ENCODE measurements at places on chromosomes 1 and 21. TPM values are rescaled to one million over a fixed set of nuclear protein-coding genes. Genes with fewer than 3 reads are reported as not detected.

DNA sequence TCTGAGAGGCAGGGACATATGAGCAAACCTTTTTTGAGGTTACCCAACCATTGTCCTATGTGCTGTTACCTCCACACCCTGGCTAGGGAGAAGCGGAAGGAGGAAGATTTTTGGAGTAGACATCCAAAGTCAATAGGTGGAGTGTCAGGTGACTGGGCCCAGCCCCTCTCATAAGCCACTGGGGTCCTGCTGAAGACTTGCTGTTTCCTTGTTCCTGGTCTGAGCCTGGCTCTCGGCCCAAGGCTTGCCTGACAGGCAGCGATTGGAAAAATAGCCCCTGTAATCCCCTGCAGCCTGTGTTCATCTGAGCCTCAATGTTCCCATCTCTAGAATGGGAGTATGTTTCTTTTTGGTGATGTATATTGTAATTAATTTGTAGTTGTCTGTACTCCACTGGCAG, 6.9 kb upstream of the PIGR start:
- no peak for DNase-seq

- DNase-seq: no peak
These were observed 19.5 kb upstream of the PADI1 start for GRCh38 chr1:17185485-17185860.

- DNase-seq: no peak
These were observed 134.6 kb upstream of the RUNX3 start for GRCh38 chr1:25064465-25065240.

The LIPI gene
- not detected for total RNA-seq

The RGS7 gene
- 0.72 TPM for total RNA-seq

DNA sequence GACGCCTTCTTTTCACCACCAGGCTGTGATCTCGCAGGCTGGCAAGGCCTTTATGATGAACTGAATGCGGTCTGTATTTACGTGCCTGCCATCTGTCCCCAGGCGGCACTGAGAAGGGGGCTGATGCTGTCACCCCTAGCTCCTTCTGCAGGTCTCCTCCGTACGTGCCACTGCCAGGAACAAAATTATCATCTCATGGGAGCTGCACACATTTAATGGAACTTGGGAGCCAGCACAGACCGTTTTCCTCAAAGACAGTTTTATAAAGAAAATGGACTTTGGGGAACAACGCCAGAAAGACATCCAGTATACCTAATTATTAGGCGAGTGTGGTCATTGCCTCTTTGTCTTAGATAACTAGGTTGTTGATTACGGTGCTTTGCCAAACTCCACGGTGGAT, 434.5 kb downstream of the KIF26B start:
- no peak for DNase-seq

The SNX7 gene
- total RNA-seq: 24.4 TPM

DNA sequence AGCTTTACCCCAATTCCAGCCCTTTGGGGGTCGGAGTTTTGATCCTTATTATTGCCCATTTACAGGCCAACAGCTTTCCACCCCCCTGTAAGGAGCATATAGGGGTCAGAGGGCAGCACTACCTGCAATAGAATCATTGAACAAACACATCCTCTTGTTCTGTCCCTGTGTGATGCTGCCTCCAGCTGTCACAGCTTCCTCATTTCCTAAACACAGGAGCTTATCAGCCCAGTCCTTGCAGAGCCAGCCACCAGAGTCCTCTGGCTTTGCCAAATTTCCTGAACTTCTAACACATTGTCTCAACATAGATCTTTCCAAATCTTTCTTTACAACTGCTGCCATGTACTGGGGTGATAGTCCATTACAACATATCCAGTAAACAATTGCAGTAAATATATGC, 32.8 kb upstream of the PTBP2 start:
- DNase-seq: no peak

The EFNA4 gene
- 3.8 TPM for total RNA-seq

GRCh38 chr1:47616036-47616435, 178.2 kb downstream of the FOXD2 start:
- DNase-seq: no peak

GRCh38 chr1:174797398-174797797, 202.3 kb upstream of the CACYBP start:
- DNase-seq: no peak

DNA sequence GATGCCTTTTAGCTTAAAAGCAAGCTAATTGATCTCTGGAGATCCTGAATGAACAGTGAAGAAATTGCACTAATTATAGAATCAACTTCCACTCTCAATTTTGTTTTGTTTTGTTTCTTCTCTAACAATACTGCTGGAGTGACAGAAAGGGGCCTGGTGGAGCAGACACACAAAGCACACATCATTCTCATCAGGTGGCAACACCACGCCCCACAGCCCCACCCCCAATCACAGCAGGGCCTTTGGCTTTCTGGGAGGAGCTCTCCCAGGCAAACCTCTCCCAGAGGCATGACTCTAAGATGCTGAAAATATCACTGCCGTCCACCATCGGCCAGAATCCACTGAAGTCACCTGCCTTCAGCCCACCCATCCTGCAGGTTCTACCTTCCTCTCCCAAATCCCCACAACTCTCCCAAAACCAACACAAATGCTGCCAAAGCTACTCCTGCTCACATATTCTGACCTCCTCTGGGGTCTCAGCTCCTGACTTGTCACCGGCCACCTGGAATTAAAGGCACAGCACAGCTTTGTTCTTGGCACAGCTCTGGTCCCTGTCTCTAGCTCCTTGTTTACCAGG, 120.7 kb downstream of the GRIK3 start:
- no peak for DNase-seq

DNA sequence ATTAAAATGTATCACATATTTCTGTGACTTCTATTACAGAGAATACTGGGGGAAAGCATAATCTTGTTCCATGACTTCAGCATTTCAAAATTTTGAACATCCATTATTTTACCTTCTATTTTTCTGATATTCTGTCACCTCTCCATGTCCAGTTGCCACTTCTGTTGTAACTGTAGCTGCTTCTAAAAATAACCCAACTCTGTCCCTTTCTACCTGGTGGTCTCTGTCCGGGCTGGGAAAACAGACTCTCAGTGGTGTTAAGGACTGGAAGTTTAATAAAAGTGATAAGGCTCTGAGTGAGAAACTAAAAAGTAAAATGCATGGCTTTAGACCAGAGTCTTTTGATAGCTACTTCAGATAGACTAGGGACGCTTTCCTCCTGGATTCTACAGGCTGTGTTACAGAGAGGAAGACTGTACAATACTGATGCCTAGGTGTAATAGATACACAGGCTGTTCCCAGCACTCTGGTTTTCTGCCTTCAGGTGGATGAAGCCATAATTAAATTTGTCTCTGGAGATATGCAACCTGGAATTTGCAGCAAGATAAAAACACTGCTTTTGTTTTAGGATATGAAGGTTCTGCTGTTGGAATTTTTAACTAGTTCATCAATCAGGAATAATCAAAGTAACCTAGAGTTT, 42.1 kb upstream of the SEC16B start:
- no peak for DNase-seq

- DNase-seq: no peak
These were observed 21.4 kb downstream of the COL6A1 start for GRCh38 chr21:46002841-46003574.

- peak; percentile 8 for DNase-seq
These were observed 5.6 kb upstream of the S100A7 start for GRCh38 chr1:153465811-153466636.

GRCh38 chr1:220884981-220885918, 6.0 kb downstream of the HLX start:
- DNase-seq: no peak

The IL22RA1 gene
- total RNA-seq: not detected

The ROR1 gene
- total RNA-seq: 10.0 TPM

- DNase-seq: no peak
These were observed 60.7 kb downstream of the KIF1B start for GRCh38 chr1:10271090-10271489.

DNA sequence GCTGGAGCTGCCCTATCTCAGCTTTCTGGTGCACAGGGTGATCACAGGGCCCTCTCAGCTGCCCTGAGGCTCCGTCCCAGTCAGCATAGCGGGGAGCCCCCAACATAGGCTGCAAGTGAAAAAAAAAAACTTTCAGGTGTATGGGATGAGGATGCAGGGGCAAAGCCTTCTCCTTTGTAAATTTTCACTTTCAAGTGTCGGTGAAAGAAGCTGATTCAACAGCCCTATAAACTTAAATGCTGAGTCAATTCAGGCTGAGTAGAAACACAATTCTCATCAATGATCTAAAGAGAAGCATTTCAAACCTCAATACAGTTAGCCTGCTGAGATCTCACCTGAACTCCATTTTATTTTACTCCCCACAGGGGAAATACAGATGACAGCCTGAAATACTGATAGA, 171.2 kb downstream of the SEC16B start:
- DNase-seq: no peak

GRCh38 chr21:32131960-32132359, 146.9 kb downstream of the MIS18A start:
- peak; percentile 43 for DNase-seq

The C1orf116 gene
- under 0.01 TPM for total RNA-seq

- peak; percentile 56 for DNase-seq
These were observed 157.7 kb upstream of the COL11A1 start for GRCh38 chr1:103266036-103266435.

- no peak for DNase-seq
These were observed 216.5 kb downstream of the NTNG1 start for GRCh38 chr1:107357376-107357775.

The LYPD8 gene
- total RNA-seq: not detected

The ODF2L gene
- 20.0 TPM for total RNA-seq

GRCh38 chr1:115879977-115880376, 39.1 kb upstream of the NHLH2 start:
- DNase-seq: no peak

DNA sequence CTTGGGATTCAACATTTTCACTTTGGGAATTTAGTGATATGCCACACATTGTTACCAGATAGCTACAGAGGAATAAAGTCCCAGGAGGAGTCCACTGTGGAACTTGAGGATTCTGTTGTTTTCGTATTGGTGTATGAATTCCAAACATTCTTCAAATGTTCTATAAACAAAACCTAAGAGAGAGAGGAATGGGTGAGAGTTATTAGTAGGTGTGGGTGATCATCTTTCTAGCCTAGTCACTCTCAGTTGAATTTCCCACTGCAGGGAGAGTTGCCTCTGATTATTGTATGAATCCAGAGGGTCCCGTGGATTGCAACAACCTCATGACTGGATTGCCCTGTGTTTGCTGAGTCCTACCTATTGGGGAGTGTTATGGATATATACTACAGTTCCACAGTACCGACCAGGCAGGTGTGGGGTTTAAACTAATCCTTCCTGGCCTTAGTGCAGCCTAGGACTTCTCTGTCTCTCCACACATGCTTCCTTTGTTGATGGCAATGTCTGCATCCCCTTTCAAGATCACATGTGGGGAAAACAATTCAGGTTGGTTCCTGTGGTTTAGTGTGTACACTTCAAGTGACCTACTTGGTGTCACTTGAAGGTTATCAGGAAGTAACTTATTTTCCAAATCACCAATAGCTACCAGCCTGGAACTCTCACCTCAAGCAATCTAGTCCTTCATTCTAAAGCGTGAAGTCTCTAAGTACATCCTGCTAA, 91.8 kb downstream of the ADCY10 start:
- DNase-seq: peak; percentile 20

DNA sequence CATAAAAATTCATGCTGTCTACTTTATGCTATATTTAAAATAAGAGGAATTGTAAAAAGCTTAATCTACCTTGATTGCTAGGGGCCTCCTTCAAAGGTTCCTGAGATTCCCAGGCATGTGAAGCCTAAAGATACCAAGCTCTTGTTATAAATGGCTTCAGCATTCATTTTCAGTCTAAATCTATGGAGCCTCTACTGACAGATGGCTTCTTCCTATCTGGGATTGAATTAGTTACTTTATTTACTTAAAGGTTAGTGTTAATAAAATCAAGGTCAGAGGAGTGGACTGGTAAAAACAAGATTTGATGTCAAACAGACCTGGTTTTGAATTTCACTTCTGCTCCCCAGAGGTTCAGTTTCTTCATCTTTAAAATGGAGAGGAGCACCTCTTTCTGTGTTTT, 93.7 kb downstream of the TNNI3K start:
- DNase-seq: no peak

The OLFML3 gene
- 40.9 TPM for total RNA-seq

The MSH4 gene
- total RNA-seq: under 0.01 TPM

DNA sequence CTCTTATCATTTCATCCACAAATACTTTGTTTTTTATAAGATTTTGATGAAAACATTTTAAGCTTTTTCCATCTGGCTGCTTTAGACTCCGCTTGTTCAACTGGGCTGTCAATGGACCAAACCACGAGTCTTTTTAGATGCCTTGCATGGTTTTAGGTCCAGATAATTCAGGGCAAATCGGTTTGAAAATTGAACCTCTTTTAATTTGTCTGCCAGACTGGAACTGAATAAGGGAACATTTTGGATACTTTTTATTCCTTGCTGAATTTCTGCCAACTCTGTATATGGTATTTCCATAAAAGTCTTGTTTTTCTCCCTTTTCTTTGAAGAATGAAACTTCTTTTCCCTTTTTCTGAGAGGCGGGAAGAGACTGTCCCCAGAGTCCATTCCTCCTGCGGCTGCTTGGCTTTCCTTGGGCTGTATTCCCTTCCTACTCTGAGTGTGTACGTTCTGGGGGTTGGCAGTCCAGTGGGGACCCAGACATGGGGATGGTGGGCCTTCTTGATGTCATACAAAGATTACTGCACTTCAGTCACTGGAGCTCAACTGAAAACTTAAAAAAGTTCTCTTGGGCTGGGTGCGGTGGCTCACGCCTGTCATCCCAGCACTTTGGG, 46.5 kb upstream of the CNN3 start:
- no peak for DNase-seq

Measured in IMR-90 (cell line).